ENCODE measurements at places on chromosomes 12 and 14.

DNA sequence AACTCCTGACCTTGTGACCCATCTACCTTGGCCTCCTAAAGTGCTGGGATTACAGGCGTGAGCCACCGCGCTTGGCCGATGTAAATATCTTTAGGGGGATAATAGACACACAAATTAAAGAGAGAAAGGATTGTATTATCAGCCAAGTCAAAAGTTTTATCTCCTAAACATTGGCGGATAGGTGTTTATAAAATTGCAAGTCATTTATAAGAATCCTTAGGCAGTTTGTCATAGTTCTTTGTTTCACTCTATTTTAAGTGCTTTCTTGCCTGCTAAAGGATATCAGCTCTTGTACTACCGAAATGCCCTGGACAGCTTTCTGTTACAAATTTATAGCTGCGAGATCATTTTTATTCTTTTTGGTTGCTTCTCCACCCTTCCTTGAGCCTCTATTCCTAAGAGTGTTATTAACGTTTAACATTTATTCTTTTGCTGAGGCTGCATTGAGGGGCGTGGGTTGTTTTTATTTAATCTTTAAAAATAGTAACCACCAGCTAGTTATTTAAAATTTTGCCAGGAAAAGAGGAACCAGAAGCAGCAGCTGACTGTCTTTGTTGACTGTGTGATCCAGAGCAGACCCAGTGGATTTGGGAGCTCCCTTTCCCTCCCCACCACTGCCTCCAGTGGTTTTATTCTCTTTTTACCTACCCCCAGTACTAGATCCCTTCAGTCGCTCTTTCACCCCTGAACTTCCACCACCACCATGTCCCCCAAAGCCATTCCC, 106.4 kb downstream of the DIP2B start:
- H3K36me3 ChIP-seq, result no peaks in the 10 kb centered on the region
- no peaks in the 10 kb centered on the region for H3K27me3 ChIP-seq
- no peak overlapping the region for H3K4me3 ChIP-seq
- DNase-seq, result no peak
- H3K4me1 ChIP-seq, result peaks cover 41% of the 10 kb centered on the region

- no peak for DNase-seq
- H3K36me3 ChIP-seq, result no peaks in the 10 kb centered on the region
- no peaks in the 10 kb centered on the region for H3K27me3 ChIP-seq
- H3K4me3 ChIP-seq, result no peak overlapping the region
Measured at GRCh38 chr12:53193985-53194716, 12.9 kb downstream of the ITGB7 start.

DNA sequence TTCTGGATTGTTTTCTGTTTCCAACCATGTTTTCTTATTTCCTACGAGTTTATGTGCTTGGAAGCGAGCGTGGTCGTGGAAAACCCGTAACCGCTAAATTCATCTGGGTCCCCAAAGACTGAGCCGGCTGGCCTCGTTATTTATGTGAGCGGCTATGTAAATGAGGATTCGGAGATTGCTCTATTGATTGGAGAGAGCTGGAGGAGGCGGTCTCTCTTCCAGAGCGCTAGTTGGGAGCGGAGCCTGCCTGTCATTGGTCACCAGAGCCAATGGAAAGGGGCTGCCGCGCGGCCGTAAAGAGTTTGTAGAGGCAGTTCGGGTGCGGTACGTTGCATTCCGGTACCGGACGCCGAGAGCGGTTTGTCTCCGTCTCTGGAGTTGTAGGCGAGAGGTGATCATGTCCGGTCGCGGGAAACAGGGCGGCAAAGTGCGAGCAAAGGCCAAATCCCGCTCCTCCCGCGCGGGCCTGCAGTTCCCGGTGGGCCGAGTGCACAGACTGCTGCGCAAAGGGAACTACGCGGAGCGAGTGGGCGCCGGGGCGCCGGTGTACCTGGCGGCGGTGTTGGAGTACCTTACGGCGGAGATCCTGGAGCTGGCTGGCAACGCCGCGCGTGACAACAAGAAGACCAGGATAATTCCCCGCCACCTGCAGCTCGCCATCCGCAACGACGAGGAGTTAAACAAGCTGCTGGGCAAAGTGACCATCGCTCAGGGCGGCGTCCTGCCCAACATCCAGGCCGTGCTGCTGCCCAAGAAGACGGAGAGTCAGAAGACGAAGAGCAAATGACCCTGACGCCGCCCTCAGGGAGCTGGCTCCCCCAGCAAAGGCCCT, 29.0 kb downstream of the WBP11 start:
- peak overlapping the region; percentile 91 for H3K27ac ChIP-seq
- peak; percentile 99 for DNase-seq

GRCh38 chr14:50678163-50678562, 10.1 kb upstream of the SAV1 start:
- H3K4me3 ChIP-seq, result no peak overlapping the region
- DNase-seq, result no peak
- H3K27ac ChIP-seq, result no peak overlapping the region

DNA sequence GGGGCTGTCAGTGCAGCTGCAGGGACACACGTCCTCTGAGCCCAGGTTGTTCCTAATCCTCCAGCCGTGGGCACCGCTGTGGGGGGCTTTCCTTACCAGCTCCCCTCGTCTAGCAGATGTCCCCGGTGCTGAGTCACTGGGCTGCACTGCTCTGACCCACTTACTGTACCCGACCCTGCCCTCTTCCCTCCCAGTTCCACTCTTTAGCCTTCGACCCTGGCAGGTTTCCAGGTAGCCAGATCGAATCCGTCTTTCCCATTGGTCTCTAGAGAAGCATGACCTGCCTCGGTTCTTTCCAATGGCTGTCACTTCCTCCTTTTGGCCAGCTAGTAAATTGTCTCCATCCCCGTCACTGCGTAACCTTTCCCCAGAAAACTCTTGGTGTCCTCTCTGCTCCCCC, 48.4 kb downstream of the ELK3 start:
- no peak for DNase-seq
- peaks cover 68% of the 10 kb centered on the region for H3K4me1 ChIP-seq
- H3K27ac ChIP-seq, result peak overlapping the region; percentile 71
- no peaks in the 10 kb centered on the region for H3K27me3 ChIP-seq
- peaks cover 10% of the 10 kb centered on the region for H3K36me3 ChIP-seq
- no peak overlapping the region for H3K4me3 ChIP-seq

- no peaks in the 10 kb centered on the region for H3K36me3 ChIP-seq
- no peaks in the 10 kb centered on the region for H3K27me3 ChIP-seq
- H3K4me3 ChIP-seq, result no peak overlapping the region
- H3K27ac ChIP-seq, result no peak overlapping the region
- no peak for DNase-seq
- no peaks in the 10 kb centered on the region for H3K4me1 ChIP-seq
Measured at GRCh38 chr12:101086490-101087135, 123.4 kb downstream of the SLC5A8 start.

DNA sequence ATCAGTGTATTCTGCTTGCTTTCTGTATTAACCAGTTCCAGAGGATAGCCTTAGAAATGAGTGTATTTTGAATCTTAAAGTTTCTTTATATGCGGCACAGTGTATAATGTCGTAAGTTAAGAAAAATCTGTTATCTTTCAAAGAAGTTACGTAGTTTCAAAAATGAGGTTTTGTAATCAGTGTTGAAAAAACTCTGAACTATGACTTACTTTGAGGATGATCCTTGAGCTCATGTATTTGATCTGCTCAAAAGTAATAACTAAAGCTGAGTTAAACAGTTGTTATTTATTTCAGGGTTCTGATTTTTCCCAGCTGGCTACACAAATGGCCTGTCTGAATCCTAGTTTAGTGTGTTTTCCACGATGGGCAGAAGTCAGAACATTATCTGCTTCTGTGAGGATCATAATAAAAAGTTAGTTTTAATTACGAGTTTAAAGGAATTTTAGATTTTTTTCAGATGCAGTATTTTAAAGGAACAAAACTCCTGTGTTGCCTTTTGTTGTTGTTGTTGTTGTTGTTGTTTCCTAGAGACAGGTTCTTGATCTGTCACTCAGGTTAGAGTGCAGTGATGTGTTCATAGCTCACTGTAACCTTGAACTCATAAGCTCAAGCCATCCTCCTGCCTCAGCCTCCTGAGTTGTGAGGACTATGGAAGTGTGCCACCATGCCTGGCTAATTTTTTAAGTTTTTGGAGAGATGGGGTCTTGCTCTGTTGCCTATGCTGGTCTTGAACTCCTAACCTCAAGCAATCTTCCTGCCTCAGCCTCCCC, 52.9 kb downstream of the GPATCH2L start:
- DNase-seq, result no peak
- no peaks in the 10 kb centered on the region for H3K36me3 ChIP-seq
- H3K4me1 ChIP-seq, result no peaks in the 10 kb centered on the region
- no peak overlapping the region for H3K4me3 ChIP-seq

DNA sequence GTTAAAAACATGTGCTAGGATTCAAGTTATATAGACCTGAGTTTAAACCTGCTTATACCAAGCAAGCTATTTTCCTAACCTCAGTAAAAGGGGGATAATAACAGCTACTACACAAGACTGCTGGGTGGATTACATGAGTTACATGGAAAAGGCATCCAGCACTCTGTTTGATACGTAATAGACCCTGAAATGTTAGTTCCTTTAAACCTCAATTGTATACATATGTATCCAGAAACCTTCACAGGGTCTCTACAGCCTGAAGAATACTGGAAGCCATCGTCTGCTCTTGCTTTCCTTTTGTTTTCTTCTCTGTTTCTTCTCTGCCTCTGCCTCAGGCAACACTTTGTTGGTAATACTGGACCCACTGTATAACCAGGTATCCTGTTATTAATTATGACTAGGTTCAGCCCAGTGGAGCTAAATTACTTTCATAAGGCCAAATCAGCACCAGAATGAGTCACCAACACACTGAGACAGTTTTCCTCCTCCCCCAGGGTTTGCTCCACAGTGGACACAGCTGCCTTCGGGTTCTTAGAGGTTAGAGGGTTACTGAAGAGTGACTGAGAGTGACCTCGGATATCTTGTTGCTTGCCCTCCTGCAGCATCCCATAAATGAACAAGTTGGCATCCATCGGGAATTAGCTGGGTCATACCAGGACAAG, 127.1 kb downstream of the CAPZA3 start:
- no peaks in the 10 kb centered on the region for H3K27me3 ChIP-seq
- DNase-seq, result no peak
- H3K27ac ChIP-seq, result no peak overlapping the region

DNA sequence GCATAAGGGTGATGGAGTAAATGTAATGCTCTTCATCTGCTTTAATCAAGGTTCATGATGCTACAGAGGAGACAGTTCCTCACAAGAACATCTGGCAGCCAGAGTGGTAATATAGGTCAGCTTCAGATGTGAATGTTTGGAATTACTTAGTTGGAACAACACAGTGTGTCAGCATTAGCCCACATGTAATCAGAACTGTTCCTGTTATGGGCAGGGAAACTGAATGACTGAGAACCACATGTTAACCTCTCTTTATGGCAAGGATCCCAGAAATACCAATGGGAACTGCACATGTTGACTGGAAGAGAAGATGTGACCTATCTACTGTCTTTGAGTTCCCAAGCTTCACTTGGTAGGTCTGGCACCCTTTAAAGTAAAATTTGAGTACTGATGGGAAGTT, 390.1 kb upstream of the PDE3A start:
- no peaks in the 10 kb centered on the region for H3K27me3 ChIP-seq
- H3K4me3 ChIP-seq, result no peak overlapping the region
- no peaks in the 10 kb centered on the region for H3K4me1 ChIP-seq
- no peak overlapping the region for H3K27ac ChIP-seq
- DNase-seq, result no peak
- H3K36me3 ChIP-seq, result no peaks in the 10 kb centered on the region

DNA sequence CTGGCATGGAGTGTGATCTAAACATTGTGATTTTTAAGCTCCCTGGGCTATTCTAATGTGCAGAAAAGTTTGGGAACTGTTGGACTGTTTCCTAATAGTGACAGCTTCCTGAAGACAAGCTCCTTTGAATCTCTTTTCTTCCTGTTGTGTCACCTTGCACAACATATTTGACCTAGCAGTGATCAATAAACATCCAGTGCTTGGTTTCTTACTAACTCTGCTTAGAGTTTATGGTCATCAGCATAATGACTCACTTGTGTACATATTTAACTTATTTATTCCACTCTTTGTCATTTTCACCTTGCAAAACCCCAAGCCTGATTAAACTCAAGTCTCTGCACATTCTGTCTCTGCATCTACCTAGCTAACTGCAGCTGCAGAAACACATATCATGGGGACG, 27.3 kb upstream of the TBC1D30 start:
- H3K36me3 ChIP-seq, result no peaks in the 10 kb centered on the region
- no peaks in the 10 kb centered on the region for H3K27me3 ChIP-seq
- H3K4me3 ChIP-seq, result no peak overlapping the region
- H3K4me1 ChIP-seq, result no peaks in the 10 kb centered on the region

- H3K27me3 ChIP-seq, result no peaks in the 10 kb centered on the region
- no peaks in the 10 kb centered on the region for H3K4me1 ChIP-seq
- H3K36me3 ChIP-seq, result no peaks in the 10 kb centered on the region
- DNase-seq, result no peak
- H3K4me3 ChIP-seq, result no peak overlapping the region
Measured at GRCh38 chr14:65370801-65371248, 41.7 kb upstream of the FUT8 start.

DNA sequence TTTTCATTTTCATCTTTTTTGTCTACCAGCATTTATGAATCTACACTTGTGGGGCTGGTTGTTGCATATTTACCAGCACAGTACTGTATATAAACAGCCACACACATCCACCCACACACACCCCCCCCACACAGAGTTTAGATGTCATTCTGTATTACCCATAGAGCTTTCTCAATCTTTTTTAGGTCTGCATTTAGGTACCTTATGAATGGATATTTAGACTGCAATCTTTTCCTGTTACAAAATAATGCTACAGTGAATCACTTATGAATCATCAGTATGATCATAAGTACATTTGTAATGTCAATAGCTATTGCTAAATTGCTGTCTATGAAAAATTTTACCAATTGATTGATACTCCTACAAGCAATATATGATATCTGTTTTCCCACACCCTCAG, 67.3 kb upstream of the STK38L start:
- H3K36me3 ChIP-seq, result no peaks in the 10 kb centered on the region
- DNase-seq, result no peak
